Skin of body (tissue), 3 donors: ENCODE measurements at places on chromosomes 5 and 9.

GRCh38 chr5:128007939-128008338 is 75.6 kb upstream of the SLC12A2 start:
- DNase-seq: no peak

GRCh38 chr9:34594177-34594576 is 4.7 kb upstream of the CNTFR start:
- no peak for DNase-seq

DNA sequence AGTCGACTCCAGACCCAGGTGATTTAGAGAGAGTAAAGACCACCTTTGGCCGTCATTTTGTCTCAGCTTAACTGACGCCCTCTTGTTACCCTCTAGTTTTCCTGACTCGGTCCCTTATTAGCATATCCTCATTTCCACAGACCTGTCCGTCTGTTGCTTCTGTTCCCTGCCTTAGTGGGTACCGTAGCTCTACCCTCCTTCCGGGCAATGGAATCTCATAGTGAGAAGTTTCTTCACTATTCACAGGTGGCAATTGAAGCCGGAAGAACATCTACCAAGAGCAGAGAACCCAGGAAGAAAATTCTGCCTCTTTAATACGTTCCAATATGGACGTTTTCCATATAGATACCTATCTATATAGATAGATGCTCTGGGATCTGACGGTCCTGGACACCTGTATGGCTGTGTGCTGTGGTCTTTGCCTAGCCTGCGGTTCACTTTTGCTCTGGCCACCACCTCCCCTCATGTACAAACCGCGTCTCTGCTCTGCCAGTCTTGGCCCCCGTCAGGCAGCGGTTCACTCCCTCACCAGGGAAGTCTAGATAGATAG is 652 bp upstream of the TMEM161B start:
- DNase-seq: no peak

- DNase-seq: no peak
Observed at GRCh38 chr9:81664638-81665222, 24.6 kb downstream of the TLE1 start.
